ENCODE measurements at places on chromosomes 3 and 15.

DNA sequence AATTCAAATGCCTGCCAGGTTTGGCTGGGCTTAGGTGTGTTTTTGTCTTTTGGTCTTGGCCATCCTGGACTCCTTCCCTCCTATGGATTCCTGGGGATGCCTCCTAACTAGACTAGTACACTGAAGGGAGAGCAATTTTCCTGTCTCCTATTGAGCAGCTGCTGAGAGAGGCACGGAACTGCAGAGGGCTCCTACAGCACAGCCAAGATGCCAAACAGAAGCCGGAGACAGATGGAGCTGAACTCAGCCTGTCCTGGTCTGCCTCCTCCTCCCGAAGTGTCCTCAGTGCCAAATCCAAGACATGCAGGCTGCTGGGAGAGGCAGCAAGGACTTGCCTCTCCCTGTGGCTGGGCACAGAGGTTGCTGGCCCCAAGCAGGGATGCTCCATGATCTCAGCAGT lies 256.6 kb upstream of the PROK2 start:
- DNase-seq: no peak

- DNase-seq: no peak
Measured at GRCh38 chr3:10339376-10339955, 18.6 kb upstream of the SEC13 start.

DNA sequence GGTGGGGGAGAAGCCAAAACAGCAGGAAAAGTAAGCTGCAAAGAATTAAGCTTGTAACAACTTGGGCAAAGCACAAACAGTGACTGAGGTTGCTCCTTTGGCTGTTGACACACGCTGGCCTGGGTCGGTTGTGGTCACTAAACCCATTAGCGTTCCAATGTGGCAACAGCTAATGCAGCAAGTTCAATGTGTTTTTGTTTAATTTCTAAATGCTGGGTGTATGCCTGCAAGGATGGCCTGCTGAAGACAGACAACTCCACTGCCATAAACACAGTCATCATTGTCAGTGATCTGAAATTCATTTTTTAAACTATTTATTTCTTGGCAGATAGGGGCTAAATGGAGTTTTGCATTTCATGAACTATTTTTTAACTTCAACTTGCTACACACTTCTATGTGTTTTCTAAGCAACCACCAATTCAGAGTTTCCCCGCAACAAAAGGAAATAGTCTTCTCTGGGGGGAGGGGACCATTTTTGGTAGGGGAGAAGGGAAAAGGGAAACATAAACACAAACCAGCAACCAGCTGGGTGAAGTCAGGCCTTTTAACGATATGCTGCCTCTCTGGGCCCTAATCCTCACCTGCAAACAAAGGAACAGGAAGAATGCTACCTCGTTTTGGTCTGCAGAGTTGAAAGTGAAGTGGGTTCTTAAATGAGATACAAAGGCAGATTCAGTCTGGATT lies 34.8 kb upstream of the WNT5A start:
- DNase-seq: no peak

GRCh38 chr3:96996009-96996408 lies 181.6 kb downstream of the EPHA6 start:
- no peak for DNase-seq

DNA sequence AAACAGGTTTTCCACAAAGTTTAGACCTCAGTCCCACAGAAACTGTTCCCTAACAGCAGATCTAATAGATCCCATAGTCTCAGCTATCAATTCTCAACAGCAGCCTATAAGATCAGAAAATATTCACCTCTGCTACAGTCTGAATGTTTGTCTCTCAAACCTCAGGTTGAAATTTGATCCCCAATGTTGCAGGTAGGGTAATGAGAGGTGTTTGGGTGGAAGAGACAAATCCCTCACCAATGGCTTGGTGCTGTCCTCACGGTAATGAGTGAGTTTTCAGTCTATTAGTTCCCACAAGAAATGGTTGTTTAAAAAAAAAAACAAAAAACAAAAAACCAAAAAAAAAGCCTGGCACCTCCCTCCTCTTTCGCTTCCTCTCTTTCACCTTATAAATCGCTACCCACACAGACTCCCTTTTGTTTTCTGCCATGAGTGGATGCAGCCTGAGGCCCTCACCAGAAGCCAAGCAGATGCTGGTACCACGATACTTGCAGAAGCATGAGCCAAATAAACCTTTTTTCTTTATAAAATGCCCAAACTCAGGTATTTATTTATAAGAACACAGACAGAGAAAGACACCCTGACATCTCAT lies 14.2 kb downstream of the ZNF280D start:
- no peak for DNase-seq
